ENCODE measurements at places on chromosomes 2 and 18.

DNA sequence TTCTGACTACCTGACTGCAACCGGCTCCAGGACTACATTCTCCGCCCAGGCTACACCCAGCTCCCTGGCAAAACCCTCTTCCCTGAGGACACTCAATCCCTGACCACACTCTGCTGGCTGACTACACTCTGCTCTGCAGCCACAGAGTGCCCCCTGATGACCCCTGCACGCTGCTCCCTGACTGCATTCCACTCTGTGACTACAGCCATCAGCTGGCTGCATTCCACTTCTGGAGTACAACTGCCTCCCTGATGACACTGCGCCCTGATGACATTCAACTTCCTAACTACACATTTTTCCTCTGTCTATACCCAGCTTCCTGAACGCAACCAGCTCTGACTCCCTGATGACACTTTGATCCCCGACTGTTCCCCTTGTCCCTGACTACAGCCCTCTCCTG is 71.3 kb upstream of the NRXN1 start:
- peak; percentile 29 for DNase-seq

- no peak for DNase-seq
Measured at GRCh38 chr2:158567208-158567607, 110.5 kb downstream of the PKP4 start.

- DNase-seq = no peak
Measured at GRCh38 chr2:102144128-102144527, 1.6 kb downstream of the IL1R1 start.

- peak; percentile 34 for DNase-seq
Measured at GRCh38 chr2:37376421-37377186, 32.2 kb downstream of the QPCT start.

DNA sequence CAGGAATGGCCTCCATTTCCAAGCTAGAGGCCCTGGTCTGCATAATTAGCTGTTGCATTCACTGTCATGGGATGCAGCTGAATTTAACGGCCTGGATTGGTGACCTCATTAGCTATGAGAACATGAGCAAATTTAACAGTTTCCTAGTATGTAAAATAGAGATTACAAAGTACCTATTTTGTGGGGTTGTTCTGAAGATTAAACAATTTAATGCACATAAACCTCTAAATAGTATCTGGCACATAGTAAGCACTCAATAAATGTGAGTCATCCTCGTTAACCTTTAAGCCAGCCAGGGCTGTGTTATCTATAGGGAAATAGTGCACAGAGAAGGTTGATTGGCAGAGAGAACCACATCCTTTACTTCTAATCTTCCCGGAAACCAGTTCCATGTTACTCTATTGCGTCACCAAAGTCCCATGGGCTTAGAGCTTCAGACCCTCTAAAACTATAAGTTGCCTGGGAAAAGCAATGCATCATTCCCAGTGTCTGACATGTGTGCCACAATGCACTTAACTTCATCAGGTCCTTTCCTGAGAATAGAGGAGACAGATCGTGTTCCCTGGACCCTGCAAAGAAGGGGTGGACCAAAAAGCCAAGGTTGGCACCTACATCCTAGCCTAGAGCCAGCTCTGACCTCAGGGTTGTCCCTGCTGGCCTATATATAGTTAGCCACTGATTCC is 196.5 kb downstream of the LNPK start:
- DNase-seq = no peak

DNA sequence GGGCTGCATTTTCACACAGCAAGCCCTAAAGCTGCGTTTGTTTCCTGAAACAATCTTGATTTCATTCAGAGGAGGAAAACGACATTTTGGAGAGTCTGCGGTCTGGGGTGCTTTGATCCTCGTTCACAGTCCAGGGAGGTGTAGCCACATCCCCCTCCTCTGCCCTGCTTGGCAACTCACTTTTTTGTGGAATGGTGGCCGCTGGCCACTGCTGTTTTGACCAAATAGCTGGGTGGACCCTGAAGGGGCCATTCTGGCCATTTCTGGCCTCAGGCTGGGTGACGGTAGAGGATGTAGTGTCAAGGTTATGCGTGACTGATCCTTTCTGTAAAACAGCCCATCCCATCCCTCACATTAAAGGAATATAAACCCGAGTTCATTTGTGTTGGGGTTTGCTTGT is 62.2 kb downstream of the INPP4A start:
- DNase-seq = no peak

GRCh38 chr2:60899230-60899891 is 18.0 kb downstream of the REL start:
- DNase-seq = no peak

GRCh38 chr18:37566479-37567060 is 972 bp upstream of the CELF4 start:
- DNase-seq = no peak

DNA sequence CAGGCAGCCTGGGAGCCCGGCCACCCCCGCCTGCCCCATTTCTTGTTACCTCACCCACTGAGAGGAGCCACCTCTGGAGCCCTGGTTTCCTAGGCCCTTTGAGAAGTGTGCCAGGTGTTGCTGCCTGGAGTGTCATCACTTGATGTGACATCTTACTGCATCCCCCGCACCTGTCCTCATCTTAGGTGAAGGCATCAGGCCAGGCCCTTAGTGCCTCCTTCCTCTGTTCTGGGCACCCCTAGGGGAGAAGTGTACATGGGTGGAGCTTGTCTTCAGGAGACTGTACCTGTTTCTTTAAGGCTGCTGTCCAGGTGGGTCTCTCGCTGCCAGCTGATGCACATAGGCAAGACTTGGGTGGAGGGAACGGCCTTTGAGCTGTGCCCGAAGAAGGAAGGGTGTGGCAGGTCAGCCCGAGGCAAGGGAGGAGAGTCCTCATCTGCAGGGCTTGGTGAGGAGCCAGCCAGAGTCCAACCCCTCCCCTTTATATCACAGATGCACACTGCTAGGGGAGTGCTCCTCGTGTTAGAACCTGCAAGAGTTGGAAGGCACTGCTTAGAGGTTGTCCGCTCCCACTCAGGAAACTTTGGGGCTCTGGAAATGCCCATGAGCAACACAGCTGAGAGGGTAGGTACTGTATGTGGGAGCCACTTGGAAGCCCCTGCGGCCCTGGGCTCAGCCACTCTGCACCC is 45.9 kb downstream of the NCK2 start:
- DNase-seq = no peak

DNA sequence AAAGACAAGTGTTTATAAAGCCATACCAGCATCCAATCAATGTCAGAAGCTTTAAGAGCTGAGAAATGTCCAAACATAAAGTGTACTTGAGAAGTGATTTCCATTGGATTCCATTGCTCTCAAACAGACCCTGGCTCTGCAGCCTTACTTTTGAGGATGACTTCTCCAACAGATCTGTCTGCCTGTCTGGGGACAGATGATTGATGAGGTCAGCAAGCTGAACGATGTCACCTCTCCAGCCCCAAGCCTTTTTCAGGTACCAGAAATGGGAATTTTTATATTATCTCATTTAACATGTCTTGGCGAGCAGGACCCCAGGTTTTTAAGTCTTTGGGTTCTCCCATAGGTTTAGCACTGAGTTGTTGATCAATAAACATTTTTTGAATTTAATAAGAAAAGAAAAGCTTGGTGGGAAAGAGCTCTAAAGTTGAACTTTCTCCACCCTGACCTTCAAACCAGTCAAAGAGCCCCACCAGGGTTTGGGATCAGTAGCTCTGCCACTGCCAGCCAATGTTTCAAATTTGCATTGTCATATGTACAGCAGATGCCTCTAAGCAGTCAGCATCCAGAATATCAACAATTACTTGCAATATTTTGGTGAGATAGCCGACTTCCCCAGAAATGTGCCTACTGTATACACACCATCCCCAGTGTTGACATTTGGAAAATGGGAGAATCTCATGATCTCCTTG is 22.5 kb downstream of the PTPN18 start:
- no peak for DNase-seq

DNA sequence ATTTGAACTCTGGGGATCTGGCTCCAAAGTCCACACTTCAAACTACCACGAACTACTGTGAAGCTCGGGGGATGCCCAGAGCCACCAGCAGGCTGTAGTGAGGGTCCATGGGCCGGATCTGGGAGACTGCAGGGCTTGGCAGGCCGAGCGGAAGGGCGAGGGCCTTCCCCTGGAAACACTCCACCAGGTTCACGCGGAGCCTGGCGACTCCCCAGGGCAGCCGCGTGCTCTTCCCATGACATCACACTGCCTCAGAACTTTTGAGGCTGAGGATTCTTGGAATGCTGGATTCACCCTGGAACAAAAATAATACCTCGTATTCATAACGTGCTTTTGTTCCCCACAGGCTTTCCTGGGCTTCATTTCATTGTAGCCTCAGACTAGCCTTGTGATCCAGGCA is 201.0 kb downstream of the SMAD7 start:
- peak; percentile 69 for DNase-seq

All from kidney glomerular epithelial cell (primary cell).